ENCODE measurements at places on chromosomes 4 and X. TPM values are rescaled to one million over a fixed set of nuclear protein-coding genes. Genes with fewer than 3 reads are reported as not detected.
A peak's percentile ranks its signal among the peaks of the same experiment; 100 is the strongest.

DNA sequence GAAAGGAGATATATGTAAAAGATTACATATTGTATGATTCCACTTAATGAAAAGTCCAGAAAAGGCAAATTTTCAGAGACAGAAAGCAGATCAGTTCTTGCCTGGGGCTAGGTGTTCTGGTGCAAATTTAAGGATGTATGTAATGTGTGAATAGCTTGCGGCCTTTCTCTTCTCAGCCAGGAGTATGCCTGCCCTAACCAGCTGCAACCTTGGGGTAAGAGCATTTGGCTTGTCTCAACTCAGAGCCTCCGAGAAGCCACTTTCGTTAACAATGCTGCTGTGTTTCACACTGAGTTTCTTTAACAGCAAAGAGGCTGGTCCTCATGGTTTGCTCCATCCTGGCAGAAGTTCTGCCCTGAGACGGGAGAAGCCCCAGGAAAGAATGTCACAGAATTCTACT, 102.7 kb downstream of the SPCS3 start:
- H3K4me3 ChIP-seq, result no peak overlapping the region
- H3K36me3 ChIP-seq, result no peaks in the 10 kb centered on the region
- H3K27ac ChIP-seq, result no peak overlapping the region
- no peak for DNase-seq
- no peaks in the 10 kb centered on the region for H3K27me3 ChIP-seq
- no peaks in the 10 kb centered on the region for H3K4me1 ChIP-seq

DNA sequence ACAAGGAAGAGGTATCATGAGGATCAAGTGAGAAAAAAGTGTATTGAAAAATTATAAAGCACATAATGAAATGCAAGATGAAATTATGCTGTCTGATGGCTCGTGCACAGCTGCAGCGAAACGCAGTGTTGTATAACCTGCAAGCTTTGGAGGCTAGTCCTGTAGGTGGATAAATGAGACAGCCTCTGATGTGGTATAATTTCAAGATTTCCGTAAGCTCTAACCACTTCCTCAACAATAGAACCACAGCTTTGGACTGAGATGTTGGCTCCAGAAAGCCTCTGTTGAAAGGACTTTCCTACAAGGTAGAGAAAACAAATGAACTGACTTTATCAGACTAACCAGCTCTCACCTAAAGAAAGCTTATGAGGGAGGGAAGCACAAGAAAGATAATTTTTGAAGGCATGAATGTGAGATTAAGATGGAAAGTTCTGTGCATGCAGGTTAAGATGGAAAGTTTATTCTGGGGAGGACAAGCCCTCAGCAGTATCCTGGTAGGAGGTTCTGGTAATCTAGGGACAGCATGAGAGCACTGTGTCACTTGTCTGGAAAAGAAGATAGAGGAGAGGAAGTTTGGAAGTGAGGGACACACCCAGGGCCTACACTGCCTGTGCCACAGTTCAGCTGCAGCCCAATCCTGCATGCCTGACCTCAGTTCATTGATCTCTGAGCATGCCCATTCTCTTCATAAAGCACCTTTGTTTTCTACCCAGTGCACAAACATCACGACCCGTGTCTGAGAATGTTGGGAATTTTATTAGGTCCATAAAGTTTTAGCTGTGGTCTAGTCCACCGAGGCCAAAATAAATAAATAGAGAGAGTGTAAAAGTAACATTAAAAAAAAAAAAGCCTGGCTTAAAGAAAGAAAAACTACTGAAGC, 161.5 kb upstream of the SFRP2 start:
- H3K4me1 ChIP-seq, result no peaks in the 10 kb centered on the region
- DNase-seq, result no peak
- H3K36me3 ChIP-seq, result no peaks in the 10 kb centered on the region
- H3K4me3 ChIP-seq, result no peak overlapping the region
- no peaks in the 10 kb centered on the region for H3K27me3 ChIP-seq

Gene FRAS1
- 12.9 TPM for total RNA-seq

Gene TRIM75
- total RNA-seq, result not detected

GRCh38 chr4:127783026-127783769, 1.1 kb downstream of the HSPA4L start:
- no peaks in the 10 kb centered on the region for H3K36me3 ChIP-seq
- peak; percentile 86 for DNase-seq
- peaks cover 21% of the 10 kb centered on the region for H3K4me1 ChIP-seq
- H3K27ac ChIP-seq, result peak overlapping the region; percentile 86

Gene ADGRA3
- 27.8 TPM for total RNA-seq

GRCh38 chr4:99855678-99856077, 38.5 kb downstream of the LAMTOR3 start:
- H3K4me3 ChIP-seq, result no peak overlapping the region
- no peak for DNase-seq
- no peak overlapping the region for H3K27ac ChIP-seq
- H3K4me1 ChIP-seq, result no peaks in the 10 kb centered on the region
- no peaks in the 10 kb centered on the region for H3K27me3 ChIP-seq
- H3K36me3 ChIP-seq, result no peaks in the 10 kb centered on the region

GRCh38 chr4:101888472-101888871, 97.9 kb downstream of the BANK1 start:
- no peaks in the 10 kb centered on the region for H3K4me1 ChIP-seq
- H3K27ac ChIP-seq, result no peak overlapping the region
- DNase-seq, result no peak
- H3K36me3 ChIP-seq, result no peaks in the 10 kb centered on the region
- no peaks in the 10 kb centered on the region for H3K27me3 ChIP-seq

DNA sequence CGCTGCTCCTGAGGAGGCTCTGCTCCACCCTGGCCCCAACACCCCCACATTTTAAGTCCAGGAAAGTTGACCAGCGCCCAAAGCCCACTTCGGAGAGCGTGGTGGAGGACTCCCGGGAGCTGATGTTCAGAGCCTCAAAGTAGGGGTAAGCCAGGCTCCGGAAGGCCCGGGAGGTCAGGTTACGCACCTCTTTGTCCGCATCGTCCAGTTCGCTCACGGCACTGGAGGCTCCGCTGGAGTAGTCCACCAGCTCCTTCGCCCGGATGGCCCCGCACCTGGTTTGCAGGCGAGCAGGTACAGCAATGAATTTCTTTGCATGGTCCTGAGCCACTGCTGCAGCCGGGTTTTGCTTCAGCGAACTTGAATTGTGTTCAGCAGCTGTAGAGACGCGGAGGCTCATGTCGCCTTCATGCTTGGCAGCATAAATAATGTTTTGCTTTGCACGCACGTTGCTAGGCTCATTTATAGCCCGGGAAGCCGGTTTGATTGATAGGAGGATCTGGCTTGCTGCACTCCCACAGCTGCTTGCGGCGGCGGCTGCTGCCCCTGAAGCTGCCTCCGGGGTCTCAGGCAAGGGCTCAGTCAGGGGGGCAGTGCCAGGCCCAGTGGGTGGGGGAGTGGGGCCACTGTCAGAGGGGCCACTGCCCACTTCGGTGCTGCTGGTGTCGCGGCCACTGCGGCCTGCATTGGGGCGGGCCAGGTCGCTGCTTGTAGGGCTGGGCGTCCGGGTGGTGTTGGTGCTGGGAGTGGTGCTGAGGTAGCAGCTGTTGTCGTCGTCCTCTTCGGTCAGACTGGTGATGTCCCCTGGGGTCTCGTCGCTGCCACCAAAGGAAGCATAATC, 4.8 kb downstream of the C4orf54 start:
- no peaks in the 10 kb centered on the region for H3K4me1 ChIP-seq
- no peak overlapping the region for H3K27ac ChIP-seq
- DNase-seq, result no peak
- H3K36me3 ChIP-seq, result peaks cover 5% of the 10 kb centered on the region

Gene EGFL6
- total RNA-seq, result not detected

Gene ARHGAP10
- 36.1 TPM for total RNA-seq

GRCh38 chr4:1205586-1206298, 33.4 kb upstream of the SPON2 start:
- DNase-seq, result no peak
- no peaks in the 10 kb centered on the region for H3K4me1 ChIP-seq
- no peak overlapping the region for H3K4me3 ChIP-seq
- H3K27ac ChIP-seq, result no peak overlapping the region

DNA sequence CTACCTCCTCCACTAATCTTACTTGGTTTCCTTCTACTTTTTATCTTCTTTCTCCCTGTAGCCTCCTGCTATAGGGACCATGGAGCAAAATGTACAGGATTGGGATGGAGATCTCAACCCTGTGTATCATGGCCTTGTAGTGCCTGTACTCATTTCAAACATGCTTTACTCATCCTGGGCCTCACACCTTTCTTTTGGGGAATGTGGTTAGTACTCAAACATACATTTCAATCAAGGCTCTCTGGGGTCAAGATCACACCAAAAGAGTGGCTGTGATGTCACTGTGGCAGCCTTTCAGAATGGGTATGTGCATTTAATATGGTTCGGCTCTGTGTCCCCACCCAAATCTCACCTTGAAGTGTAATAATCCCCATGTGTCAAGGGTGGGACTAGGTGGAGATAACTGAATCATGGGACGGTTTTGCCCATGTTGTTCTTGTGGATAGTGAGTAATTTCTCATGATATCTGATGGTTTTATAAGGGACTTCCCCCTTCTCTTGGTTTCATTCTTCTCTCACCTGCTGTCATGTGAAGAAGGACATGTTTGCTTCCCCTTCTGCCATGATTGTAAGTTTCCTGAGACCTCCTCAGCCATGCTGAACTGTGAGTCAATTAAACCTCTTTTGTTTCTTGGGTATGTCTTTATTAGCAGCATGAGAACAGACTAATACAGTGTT, 205.1 kb downstream of the RASL11B start:
- no peaks in the 10 kb centered on the region for H3K27me3 ChIP-seq
- no peak overlapping the region for H3K27ac ChIP-seq
- H3K36me3 ChIP-seq, result no peaks in the 10 kb centered on the region
- no peak overlapping the region for H3K4me3 ChIP-seq
- no peak for DNase-seq
- H3K4me1 ChIP-seq, result no peaks in the 10 kb centered on the region

DNA sequence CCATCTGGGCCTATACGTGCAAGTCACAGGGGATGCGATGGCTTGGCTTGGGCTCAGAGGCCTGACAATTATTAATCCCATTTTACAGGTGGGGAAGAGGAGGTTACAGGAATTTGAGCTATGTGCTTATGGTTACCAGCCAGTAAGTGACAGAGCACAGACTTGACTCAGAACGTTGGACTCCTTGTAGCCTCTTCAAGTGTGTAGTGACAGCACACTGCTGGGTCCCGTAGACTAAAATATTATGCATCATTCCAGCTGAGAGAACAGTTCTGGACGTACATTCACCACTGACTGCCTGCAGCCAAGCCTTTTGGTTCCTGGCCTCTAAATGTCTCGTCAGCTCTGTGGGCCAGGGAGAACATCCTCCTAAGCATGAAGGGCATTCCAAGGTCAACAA, 314.5 kb downstream of the GPAT3 start:
- H3K27ac ChIP-seq, result no peak overlapping the region
- no peak overlapping the region for H3K4me3 ChIP-seq
- no peaks in the 10 kb centered on the region for H3K4me1 ChIP-seq

Gene TAF7L
- not detected for total RNA-seq
